ENCODE measurements at places on chromosomes 12 and 14. TPM values are rescaled to one million over a fixed set of nuclear protein-coding genes. Genes with fewer than 3 reads are reported as not detected.
A peak's percentile ranks its signal among the peaks of the same experiment; 100 is the strongest.

NRL gene
- 1.6 TPM for total RNA-seq

GLIPR1L1 gene
- total RNA-seq, result 0.69 TPM

OS9 gene
- 93.1 TPM for total RNA-seq

CELA1 gene
- not detected for total RNA-seq

PRKD1 gene
- 5.8 TPM for total RNA-seq

- H3K36me3 ChIP-seq, result peaks cover 26% of the 10 kb centered on the region
- H3K4me3 ChIP-seq, result no peak overlapping the region
- no peak for DNase-seq
- no peaks in the 10 kb centered on the region for H3K27me3 ChIP-seq
- no peak overlapping the region for H3K27ac ChIP-seq
Measured at GRCh38 chr12:97293541-97293940, 169.1 kb upstream of the RMST start.

- no peak overlapping the region for H3K27ac ChIP-seq
- no peaks in the 10 kb centered on the region for H3K36me3 ChIP-seq
- H3K4me1 ChIP-seq, result peaks cover 23% of the 10 kb centered on the region
- H3K27me3 ChIP-seq, result no peaks in the 10 kb centered on the region
Measured at GRCh38 chr12:65670775-65671174, 153.5 kb upstream of the HMGA2 start.

- H3K4me3 ChIP-seq, result peak overlapping the region; percentile 45
- no peaks in the 10 kb centered on the region for H3K36me3 ChIP-seq
- peaks cover 43% of the 10 kb centered on the region for H3K4me1 ChIP-seq
- H3K27ac ChIP-seq, result peak overlapping the region; percentile 92
Measured at GRCh38 chr12:117583677-117584225, 222.3 kb upstream of the NOS1 start.

DNA sequence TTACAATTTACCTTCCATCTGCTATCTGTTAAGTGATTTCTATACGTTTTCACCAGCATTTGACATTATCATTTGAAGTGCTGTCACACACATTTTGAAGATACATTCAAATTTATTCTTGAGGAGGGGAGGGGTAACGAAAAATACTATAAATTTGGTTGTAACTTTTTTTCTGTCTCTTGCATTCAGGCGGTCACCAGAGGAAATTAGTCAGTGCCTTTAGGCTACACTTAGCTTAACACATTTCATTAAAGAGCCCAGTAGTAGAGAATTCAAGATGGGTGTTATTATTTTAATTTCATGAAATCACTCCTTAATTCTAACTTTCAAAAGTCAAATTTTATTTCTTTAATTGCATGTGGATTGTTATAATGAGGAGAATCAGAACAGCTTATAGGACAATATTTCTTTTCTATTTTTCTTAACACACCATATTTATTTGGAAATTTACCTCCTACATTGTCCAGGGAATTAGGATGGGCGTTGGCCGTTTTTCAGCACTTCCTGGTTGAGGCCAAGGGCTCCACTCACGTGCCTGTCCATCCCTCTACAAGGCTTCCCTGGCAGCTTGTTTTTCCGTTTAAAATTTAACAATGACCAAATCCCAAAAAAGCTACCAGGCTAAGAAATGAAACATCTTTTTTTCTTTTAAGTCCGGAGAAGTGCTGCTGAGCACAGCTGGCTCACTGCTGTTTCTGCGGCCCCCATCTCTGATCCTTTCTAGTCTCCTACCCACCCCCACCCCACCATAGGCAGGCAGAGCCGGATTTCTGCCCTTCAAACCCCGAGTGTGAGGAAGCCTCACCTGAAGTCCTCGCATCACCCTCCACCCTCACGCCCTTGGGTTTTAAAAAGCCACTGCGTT, 1.1 kb upstream of the FAR2 start:
- peak overlapping the region; percentile 88 for H3K4me3 ChIP-seq
- peaks cover 5% of the 10 kb centered on the region for H3K27me3 ChIP-seq
- H3K36me3 ChIP-seq, result peaks cover 5% of the 10 kb centered on the region

GRCh38 chr14:101774006-101774795, 12.7 kb downstream of the PPP2R5C start:
- peaks cover 16% of the 10 kb centered on the region for H3K27me3 ChIP-seq
- no peak overlapping the region for H3K4me3 ChIP-seq
- DNase-seq, result no peak
- no peaks in the 10 kb centered on the region for H3K36me3 ChIP-seq
- H3K4me1 ChIP-seq, result no peaks in the 10 kb centered on the region

GRCh38 chr14:51398898-51399297, 158.9 kb downstream of the TMX1 start:
- no peaks in the 10 kb centered on the region for H3K36me3 ChIP-seq
- no peak overlapping the region for H3K27ac ChIP-seq
- no peak overlapping the region for H3K4me3 ChIP-seq
- H3K27me3 ChIP-seq, result no peaks in the 10 kb centered on the region
- H3K4me1 ChIP-seq, result peaks cover 17% of the 10 kb centered on the region
- DNase-seq, result no peak

DNA sequence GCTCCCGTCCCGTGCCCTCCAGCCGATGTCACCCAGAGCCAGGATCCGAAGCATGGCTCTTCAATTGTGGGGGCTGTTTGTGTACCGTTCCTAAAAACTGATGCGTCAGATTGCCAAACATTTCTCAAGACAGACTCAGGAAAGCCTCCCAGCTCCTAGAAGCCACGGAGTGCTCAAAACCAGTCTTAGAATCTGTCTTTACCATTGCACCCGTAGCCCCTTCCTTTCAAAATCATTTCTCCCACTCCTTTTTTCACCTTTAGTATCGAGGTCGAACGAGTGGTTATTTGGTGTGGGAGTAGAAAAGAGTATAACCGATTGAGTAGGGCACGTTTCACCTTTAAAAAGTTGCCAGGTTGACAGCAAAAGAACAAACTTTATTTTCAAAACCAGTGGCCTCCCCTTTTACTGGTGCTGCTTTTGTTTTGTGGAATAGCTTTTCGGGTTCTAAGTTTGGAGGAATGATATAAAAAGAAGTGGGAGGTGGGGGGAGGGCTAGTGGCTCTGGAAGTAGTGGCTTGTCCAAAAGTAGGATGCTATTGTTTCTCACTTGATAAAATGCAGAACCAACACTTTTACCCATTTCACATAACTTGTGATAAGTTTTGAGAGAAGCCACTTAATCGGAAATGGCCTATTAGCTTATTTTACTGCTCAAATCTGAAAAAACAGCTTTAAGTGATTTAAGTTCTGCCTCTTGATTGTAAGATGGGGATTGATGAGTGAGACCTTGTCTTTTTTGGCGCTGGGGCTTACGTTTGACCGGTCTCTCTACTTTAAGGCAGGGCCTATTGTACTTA, 803 bp downstream of the STK38L start:
- peaks cover 21% of the 10 kb centered on the region for H3K4me1 ChIP-seq
- H3K27ac ChIP-seq, result peak overlapping the region; percentile 93
- no peaks in the 10 kb centered on the region for H3K27me3 ChIP-seq
- peak overlapping the region; percentile 97 for H3K4me3 ChIP-seq
- no peaks in the 10 kb centered on the region for H3K36me3 ChIP-seq

GRCh38 chr12:45615268-45615667, 114.2 kb upstream of the ARID2 start:
- no peak for DNase-seq
- no peaks in the 10 kb centered on the region for H3K27me3 ChIP-seq
- H3K36me3 ChIP-seq, result no peaks in the 10 kb centered on the region
- no peak overlapping the region for H3K27ac ChIP-seq

DNA sequence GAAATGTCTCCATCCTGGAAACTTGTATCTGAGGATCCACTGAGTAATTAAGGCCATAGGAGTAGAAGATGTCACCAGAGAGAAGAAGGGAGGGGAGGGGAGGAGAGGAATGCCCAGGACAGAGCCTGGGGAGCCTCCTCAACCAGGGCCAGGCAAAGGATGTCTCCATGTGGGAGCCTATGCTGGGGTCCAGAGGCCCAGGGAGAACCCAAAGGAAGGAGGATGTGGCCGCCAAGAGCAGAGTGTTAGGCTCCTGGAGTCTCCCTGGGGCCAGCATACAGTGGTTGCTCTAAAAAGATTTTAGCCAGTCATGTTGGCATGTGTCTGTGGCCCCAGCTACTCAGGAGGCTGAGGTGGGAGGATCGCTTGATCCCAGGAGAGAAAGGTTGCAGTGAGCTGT, 92.6 kb downstream of the DICER1 start:
- H3K4me3 ChIP-seq, result no peak overlapping the region
- H3K4me1 ChIP-seq, result no peaks in the 10 kb centered on the region
- no peak for DNase-seq
- H3K27me3 ChIP-seq, result no peaks in the 10 kb centered on the region
- H3K27ac ChIP-seq, result no peak overlapping the region
- H3K36me3 ChIP-seq, result no peaks in the 10 kb centered on the region

DNA sequence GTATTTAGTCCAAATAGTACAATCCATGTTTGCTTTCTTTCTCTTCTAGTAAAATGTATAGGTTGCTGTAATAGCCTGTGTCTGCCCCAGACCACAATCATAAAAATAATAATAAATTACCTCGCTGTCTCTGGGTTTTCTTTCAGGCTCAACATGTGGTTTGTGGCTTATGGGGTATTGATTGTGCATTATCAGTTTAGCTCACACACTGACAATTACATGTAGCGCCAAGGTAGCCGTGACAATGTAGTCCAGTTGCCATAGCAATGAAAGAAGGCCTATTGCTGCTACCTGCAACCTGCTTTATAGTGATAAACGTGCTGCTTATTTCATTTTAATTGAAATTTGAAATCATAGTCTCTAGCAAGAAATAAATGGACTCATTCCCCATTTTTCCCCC, 1009.8 kb downstream of the NRXN3 start:
- H3K4me3 ChIP-seq, result no peak overlapping the region
- H3K4me1 ChIP-seq, result peaks cover 15% of the 10 kb centered on the region
- peaks cover 9% of the 10 kb centered on the region for H3K27me3 ChIP-seq
- DNase-seq, result no peak
- H3K36me3 ChIP-seq, result 0 out of 2 replicates have a peak, but pooled peaks cover 2% of the 10 kb centered on the region
- H3K27ac ChIP-seq, result no peak overlapping the region

DNA sequence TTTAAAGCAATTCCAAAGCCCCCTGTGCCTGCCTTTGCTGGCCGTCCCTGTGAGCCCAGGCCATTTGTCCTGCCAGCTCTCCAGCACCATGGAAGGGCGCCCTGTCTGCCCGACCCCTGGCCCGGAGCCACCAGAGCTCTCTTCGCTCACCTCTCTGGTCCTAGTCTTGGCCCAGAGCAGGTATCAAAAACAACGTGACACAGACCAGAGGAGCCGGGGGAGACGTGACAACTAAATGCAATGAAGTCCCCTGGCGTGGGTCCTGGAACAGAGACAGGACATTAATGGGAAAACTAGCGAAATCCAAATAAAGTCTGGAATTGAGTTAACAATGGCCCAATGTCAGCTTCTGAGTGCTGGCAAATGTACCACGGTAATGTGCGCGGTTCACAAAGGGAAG, 83.2 kb upstream of the DIO3 start:
- H3K27me3 ChIP-seq, result no peaks in the 10 kb centered on the region
- peaks cover 18% of the 10 kb centered on the region for H3K4me1 ChIP-seq
- H3K27ac ChIP-seq, result no peak overlapping the region
- DNase-seq, result no peak
- H3K4me3 ChIP-seq, result no peak overlapping the region

DNA sequence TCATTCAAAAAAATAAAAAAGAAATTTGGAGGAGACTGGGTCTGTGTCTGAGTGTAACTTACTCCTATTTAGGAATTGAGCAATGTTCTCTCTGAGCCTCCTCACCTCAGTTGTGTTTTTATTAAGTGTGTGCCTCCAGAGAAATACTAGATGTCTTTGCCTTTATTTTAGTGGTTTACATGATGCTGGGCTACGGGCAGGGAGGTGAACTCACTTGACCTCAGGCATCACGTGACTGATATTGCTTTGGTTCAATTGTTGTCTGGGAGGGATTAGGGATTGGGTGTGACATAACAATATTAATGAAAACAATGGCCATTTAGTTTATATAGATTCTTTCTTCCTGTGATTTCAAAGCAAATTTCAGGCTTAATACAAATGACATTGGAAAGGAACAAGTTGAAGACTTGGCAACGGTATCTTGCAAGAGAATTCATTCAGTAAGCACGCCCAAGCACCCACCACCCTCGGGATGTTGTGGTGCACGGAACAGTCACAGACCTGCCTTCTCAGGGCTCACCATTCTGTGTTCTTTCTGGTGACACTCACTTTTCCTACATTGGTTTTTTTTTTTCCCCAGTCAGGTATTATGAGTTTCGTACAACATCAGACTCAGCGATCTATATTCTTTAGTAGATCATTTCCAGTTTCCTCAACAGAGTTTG, 77.5 kb downstream of the BMP4 start:
- peaks cover 5% of the 10 kb centered on the region for H3K36me3 ChIP-seq
- no peaks in the 10 kb centered on the region for H3K4me1 ChIP-seq
- H3K4me3 ChIP-seq, result no peak overlapping the region
- DNase-seq, result no peak
- H3K27me3 ChIP-seq, result no peaks in the 10 kb centered on the region

Data from WTC11 (cell line).